ENCODE measurements at places on chromosomes 4 and X.

DNA sequence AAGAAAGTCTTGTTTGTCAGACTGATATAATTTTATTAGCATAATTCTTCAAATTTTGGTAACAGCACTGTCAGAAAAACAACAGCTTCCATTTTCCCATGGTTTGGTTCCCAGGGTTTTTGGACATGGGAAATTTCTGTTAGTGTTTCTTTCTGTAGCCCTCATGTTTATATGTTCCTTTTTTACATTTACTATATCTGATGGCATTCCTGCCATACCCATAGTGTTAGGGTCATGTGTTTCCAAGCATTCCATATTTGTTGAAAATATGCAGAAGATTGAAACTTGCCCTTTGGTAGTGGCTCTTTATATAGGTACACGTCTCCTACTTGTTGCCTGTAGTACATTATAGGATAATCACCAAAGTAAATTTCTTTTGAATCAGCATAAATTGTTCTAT, 65.8 kb downstream of the PDLIM5 start:
- no peak for DNase-seq

DNA sequence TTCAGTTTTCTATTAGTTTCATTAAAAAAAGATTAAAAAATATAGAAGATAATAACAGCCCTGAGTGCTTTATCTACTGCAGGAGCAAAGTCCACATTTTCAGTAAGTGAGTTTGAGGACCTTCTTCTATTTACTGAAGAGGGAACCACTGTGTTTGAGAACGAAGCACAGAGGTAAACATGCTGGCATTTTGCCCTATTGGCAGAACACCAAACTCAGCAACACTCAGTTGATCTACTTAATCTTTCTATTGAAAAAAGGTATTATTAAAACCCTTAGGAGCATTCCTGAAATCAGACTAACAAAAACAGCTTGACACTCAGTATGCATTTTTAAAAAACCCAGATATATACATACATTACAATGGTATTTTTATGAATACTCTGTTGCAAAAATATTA, 1496.7 kb downstream of the TECRL start:
- no peak for DNase-seq

DNA sequence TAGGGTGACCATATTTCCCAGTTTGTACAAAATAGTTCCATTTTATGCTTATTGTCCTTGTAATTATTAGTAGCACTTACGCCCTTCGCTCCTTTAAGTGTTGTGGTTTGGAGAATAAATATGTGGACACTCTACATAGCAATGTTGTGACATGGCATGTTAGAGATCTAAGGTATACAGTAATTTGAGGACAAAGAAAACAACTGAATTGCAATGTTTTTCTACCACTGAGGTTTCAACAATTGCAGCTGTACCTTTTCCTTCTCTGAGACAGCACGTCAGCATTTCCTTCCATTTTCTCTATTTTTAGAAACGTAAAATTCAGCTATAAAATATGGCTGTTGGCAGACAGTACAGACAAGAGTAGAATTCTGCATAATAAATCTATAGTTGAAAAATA, 323.1 kb downstream of the MAPK10 start:
- no peak for DNase-seq

- no peak for DNase-seq
Measured at GRCh38 chr4:55409468-55410171, 13.9 kb downstream of the TMEM165 start.

DNA sequence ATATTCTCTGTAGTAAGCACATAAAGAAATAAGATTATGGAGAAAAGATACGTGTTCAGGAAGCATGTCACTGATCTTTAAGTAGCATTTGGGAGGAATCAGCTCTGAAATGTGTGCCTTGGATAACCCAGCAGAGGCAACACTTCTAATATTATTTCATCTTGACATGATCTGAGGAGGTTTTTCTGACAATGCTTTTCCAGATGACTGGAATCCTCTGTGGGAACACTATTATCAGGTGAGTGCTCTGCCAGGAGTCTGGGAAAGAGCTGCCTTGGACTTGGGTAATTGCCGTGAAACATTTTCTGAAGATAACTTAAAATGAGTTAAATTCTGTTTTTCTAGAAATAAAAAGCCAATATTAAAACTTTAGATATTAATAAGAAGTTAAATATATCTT, 78.2 kb upstream of the QRFPR start:
- DNase-seq, result no peak

DNA sequence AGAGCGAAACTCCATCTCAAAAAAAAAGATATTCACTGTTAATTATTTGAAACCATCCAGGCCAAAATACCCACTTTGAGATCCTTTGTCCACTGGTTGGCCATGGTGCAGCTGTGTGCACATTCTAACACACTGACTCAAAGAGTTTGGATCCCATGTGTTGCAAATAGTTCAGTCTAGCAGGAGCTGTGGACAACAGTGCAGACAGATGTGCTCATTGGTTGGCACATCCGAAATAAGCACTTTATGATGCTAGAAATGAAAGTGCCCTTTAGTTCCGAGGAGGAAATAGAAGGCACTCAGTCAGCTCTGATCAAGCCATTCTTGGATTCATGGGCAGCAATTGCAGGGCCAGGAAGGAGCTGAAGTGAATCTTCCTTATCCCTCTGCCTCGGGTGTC, 63.0 kb upstream of the TMEM150C start:
- DNase-seq, result no peak

DNA sequence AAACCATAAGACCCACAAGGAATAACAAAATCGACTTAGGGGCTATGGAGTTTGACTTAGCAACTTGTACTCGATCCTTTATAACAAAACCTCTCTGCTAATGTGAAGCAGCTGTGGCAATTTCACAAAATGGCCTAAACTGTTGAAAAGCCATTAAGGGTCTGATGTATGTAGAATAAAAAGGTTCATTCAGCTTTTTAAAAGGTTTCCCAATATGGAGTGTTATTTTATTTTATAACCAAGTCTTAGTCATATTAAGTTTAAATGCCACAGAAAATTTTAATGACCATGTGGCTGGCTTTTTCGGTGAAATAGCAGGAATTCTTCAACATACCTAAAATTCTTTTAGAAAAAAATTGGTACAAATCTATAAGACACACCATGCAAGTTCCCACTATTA, 291.8 kb upstream of the HAND2 start:
- no peak for DNase-seq

GRCh38 chr4:123449780-123450179, 53.2 kb downstream of the SPRY1 start:
- no peak for DNase-seq

GRCh38 chrX:22366166-22366702, 93.5 kb downstream of the CBLL2 start:
- DNase-seq, result no peak

- DNase-seq, result no peak
Measured at GRCh38 chrX:132486599-132487178, 2.1 kb downstream of the MBNL3 start.

GRCh38 chr4:71382900-71383560, 44.2 kb downstream of the SLC4A4 start:
- DNase-seq, result no peak

- DNase-seq, result no peak
Measured at GRCh38 chrX:130539721-130540321, 138.0 kb downstream of the RBMX2 start.

DNA sequence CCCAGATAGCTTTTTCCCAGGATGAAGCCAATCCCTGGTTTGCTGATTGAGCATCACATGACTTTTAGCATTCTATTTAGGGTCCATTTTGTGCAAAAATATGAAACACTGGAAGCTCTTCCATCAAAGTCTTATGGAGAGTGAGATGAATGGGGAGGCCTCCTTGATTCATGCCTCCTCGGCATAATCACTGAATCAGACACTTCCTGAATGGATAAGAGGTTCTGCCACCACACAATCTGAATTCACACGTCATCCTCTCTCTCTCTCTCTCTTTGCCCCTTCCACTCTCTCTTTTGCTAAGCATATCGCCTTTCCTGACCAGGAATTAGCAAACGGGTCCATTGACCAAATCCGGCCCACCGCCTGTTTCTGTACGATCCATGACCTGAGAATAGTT, 68.7 kb downstream of the CRMP1 start:
- no peak for DNase-seq

DNA sequence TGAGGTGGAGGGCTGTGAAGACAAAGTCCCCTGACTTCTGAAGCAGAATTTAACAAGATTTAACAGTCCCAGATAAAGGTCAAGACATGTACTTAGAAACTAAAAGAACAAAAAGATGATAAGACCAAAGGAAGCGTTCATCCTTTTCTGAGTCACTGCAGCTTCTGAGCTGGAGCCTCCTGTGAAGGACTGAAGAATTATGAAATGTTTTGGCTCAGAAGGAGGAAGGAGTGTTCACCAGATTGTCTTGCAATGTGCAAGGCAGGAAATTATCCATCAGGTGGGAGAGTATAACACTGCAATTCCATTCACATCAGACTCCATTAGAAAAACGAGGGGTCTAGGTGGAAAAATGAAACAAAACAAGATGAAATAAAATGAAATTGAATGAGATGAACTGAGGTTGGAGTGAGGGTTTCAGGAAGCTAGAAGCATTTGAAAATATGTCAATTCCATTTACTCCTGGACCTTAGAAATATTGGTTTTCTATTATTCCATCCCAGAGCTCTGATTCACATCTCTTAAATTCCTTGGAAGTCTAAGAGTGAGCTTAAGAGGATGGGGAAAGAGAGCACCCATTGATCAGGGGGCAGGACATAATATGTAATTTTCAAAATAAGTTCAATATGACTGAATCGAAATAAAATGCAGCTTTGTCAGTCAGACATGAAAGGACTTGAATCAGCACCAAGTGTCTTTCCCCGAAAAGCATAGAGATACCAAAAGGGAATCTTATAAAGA, 186.1 kb upstream of the LNX1 start:
- no peak for DNase-seq

GRCh38 chr4:155809835-155810234, 51.0 kb downstream of the GUCY1B1 start:
- DNase-seq, result no peak

- DNase-seq, result no peak
Measured at GRCh38 chr4:83125738-83126141, 11.2 kb upstream of the PLAC8 start.

DNA sequence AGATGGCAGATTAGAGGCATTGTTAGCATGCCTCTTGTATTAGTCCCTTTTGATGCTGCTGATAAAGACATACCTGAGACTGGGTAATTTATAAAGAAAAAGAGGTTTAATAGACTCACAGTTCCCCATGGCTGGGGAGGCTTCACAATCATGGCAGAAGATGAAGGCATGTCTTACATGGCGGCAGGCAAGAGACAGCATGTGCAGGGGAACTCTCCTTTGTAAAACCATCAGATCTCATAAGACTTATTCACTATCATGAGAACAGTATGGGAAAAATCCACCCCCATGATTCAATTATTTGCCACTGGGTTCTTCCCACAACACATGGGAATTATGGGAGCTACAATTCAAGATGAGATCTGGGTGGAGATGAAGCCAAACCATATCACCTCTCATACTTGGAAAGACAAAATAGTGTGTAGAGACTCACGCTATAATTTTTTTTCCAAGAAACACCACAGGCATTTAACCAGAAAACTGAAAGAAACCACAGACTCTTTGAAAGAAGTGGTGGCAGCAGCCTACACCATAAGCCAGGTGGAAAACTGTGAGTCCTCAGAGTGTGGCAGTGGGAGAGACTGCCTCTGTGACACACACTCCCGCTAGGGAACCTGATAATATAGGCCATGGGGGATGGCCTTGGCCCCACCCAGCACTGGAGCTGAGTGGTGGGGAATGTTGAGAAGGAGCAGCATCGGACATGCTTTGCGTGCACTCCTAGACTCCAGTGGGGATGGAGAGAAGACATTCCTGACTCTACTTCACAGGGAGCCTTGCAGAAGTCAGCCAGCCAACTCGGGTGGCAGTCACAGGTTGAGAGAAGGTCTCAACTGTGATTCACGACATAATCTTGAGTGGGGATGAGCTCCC, 51.5 kb downstream of the SLC2A9 start:
- no peak for DNase-seq

- no peak for DNase-seq
Measured at GRCh38 chrX:47480576-47480975, 2.4 kb downstream of the ZNF41 start.

- DNase-seq, result no peak
Measured at GRCh38 chr4:7206385-7206784, 14.0 kb downstream of the SORCS2 start.

DNA sequence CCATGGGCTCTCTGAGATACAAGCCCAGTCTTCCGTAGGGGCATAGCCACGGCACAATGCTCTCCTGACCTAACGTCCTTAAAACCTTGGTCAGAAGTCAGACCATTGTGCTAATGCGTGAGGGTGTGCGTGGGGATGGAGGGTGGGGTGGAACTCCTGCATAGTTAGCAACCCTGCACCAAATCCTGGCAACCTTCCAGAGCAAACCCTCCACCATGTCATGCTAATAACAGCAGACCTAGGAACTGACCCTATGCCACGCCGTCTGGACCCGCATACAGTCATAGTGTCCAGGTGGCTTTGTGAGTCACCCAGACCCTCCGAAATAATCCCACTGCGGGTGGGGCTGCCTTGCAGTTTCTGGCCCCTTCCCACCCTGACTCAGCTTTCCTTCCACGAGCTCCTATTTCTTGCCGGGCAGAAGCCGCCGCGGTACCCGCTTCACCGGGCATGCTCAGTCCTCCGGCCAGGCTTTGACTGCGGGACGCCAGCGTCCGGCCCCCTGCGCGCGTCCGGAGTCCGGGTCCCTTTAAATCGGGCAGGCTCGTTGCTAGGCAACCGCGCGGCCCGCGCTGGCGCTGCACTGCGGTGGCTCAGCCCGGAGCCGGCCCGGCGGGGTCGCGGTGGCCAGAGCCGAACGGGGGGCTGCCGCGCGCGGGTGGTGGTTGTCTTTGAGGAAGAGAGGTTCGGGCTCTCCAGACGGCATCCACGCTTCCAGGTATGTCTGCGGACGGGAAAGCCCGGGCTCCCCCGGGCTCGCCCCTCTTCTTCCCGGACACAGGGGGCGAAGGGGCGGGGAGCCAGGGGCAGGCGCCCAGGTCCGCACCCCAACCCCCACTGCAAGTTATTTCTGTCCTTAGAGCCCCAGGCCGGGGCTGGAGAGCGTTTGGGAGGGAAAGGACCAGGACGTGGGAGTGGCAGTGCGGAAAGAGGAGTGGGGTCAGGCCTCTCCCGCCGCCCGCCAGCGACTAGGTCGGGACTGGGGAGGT, at the start of gene CCDC160:
Gene CCDC160 (plus strand): TSS at position 557 of the 989 bp plus-strand sequence. CDS start 7,619 bp downstream, outside the sequence.
- DNase-seq, result peak; percentile 15

DNA sequence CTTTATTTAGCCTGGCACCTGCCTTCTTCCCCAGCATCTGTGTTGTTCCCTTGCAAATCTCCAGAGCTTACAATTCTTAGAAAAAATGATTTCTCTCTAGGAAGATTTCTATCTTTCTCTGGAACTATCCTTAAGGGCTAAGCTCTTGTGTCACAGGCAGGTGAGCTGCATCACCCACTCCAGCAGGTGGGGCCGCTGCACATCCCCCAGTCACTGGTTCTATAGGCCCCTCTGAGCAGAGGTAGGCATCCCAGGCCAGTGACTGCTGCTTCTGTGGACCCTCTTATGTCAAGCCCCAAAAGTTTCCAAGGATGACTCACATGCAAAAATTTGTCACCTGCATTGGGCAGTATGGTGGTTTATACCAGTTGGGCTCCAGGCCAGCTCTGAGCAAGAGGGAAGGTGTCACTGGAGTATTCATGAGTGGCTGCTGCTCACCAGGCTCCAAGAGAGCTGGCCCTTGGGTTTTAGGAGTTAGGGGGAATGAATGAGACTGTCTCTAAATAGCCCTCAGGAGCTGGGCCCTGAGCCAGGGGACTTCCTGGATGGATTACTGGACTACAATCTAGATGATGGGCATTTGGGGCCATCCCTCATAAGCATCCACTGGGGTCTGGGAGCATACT, 208.1 kb upstream of the EOLA2 start:
- no peak for DNase-seq
